ENCODE measurements at places on chromosomes 4 and X.

GRCh38 chr4:120055162-120055561 is 11.5 kb downstream of the MAD2L1 start:
- H3K4me1 ChIP-seq: peaks cover 17% of the 10 kb centered on the region
- no peak for DNase-seq
- peaks cover 2% of the 10 kb centered on the region for H3K36me3 ChIP-seq

DNA sequence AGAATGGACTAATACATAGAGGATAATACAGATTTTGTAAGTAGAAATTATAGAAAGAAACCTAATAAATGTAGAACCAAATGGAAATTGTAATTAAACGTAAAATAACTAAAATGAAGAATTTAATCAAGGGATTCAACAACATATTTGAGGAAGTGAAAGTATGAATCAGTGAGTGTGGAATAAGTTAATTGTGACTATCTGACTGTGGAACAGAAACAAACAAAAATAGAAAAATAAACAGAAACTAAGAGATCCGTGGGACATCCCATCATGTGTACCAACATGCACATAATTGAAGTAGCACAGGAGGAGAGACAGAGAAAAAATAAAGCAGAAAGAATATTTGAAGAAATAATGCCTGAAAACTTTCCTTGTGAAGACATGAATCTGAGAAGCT is 208.6 kb upstream of the TACR3 start:
- no peaks in the 10 kb centered on the region for H3K27me3 ChIP-seq
- no peak for DNase-seq
- H3K36me3 ChIP-seq: no peaks in the 10 kb centered on the region
- no peak overlapping the region for H3K4me3 ChIP-seq
- H3K27ac ChIP-seq: no peak overlapping the region
- H3K4me1 ChIP-seq: no peaks in the 10 kb centered on the region

DNA sequence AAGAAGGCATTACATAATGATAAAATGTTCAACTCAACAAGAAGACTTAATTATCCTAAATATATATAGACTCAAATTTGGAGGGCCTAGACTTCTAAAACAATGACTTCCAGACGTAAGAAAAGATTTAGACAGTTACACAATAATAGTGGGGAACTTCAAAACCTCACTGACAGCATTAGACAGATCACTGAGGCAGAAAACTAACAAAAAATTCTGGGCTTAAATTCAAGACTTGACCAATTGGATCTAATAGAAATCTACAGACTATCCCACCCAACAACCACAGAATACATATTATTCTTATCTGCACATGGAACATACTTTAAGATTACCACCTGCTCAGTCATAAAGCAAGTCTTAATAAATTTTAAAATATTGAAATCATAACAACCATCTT is 93.3 kb upstream of the ARSJ start:
- H3K4me3 ChIP-seq: no peak overlapping the region
- no peaks in the 10 kb centered on the region for H3K4me1 ChIP-seq
- H3K36me3 ChIP-seq: no peaks in the 10 kb centered on the region
- no peak for DNase-seq

GRCh38 chr4:1669270-1669669 is 14.8 kb downstream of the FAM53A start:
- no peaks in the 10 kb centered on the region for H3K27me3 ChIP-seq
- DNase-seq: no peak
- no peak overlapping the region for H3K4me3 ChIP-seq
- H3K4me1 ChIP-seq: no peaks in the 10 kb centered on the region
- H3K36me3 ChIP-seq: no peaks in the 10 kb centered on the region

All from progenitor cell of endocrine pancreas (in vitro differentiated cells).